Stimulated activated naive CD8-positive, alpha-beta T cell treated with anti-CD3 and anti-CD28 coated beads, Interleukin-15, Interleukin-2, amounts not matched to agents 100 U/mL and 50 U/mL, for 24 hours (primary cell): ENCODE measurements at places on chromosomes 5 and 9.

- DNase-seq, result no peak
Measured at GRCh38 chr9:121268598-121268850, 562 bp downstream of the GSN start.

GRCh38 chr5:15023846-15024245, 152.3 kb upstream of the ANKH start:
- no peak for DNase-seq

DNA sequence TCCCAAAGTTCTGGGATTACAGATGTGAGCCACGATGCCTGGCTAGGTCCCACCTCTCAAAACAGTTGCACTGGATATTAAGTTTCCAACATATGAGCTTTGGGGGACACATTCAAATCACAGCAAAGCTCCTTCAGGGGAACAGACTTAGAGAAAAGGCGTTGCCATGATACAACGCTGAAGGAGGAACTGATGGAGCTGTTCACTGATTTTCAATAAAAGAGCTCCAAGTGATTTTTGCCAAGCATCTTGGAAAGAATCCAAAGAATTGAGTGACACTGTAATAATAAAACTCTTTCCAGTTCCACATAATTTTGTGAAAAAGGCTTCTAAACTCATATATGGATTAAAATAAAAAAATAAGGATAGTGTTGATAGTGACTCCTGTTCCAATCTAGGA, 72.5 kb downstream of the CSNK1A1 start:
- no peak for DNase-seq

DNA sequence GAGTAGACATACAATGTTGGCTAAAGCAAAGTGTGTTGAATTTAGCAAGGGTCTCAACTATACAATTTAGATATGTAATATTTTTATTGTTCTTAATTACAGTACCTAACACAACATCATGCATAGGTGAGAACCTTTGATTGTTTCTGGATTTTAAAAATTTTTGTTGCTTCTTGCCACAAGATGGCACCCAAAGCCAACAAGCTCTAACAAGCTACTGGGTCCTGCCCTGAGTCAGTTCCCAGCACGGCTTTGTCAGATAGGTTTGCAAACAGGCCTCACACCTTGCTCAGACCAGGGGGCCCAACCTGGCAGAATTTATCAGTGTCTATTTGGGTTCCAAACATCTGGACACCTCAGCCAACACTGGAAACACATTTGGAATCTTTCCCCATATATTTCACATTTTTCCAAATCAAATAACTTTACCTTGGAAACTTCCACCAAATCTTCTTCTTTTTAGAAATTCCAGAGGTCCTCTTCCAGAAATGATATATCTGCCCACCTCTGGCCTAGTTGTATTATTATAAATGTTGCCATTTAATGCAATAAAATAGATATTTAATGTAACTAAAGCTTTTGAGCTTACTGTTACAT, 49.5 kb upstream of the EGFLAM start:
- DNase-seq, result no peak

DNA sequence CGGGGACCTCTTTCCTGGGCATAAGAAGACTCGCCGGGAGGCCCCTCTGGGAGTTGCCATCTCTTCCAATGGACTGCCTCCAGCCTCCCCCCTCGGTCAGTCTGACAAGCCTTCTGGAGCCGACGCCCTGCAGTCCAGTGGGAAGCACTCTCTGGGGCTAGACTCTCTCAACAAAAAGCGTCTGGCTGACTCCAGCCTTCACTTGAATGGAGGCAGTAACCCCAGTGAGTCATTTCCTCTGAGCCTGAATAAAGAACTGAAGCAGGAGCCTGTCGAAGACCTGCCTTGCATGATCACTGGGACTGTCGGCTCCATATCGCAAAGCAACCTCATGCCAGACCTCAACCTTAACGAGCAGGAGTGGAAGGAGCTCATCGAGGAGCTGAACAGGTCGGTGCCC, 28.4 kb upstream of the LTC4S start:
- no peak for DNase-seq

- no peak for DNase-seq
Measured at GRCh38 chr5:1133510-1134201, 21.8 kb upstream of the SLC12A7 start.

GRCh38 chr9:89532478-89532877, 34.6 kb upstream of the SEMA4D start:
- peak; percentile 55 for DNase-seq
